AG04450 (cell line): ENCODE measurements at places on chromosomes 5 and 9. TPM values are rescaled to one million over a fixed set of nuclear protein-coding genes. Genes with fewer than 3 reads are reported as not detected.
A peak's percentile ranks its signal among the peaks of the same experiment; 100 is the strongest.

GRCh38 chr9:134026581-134026980, 1.3 kb downstream of the BRD3OS start:
- no peak for DNase-seq

Gene RALGDS
- polyA plus RNA-seq, result 19.1 and 25.4 TPM in 2 replicates

Gene ALDOB
- not detected in 2 replicates for polyA plus RNA-seq

DNA sequence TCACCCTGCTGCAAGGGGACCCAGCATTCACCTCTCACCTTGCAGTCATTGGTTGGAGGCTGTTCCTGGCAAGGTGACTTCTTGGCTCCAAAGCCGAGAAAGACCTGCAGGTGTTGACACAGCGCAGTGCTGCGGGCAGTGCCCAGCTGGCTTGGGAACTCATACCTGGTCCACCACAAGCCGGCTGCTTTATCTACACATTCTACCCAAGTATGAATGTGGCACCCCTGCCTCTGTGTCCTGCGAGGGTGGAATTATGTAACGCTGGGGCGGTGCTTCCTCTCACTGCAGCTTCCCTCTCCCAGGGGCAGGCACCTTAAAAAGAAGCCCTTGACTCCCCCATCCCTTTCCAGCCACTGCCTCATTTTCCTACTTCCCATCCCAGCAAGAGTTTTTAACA, 2.5 kb upstream of the ZMYND19 start:
- no peak for DNase-seq

- DNase-seq, result no peak
Observed at GRCh38 chr5:180816608-180817534, 14.3 kb upstream of the MGAT1 start.

Gene FAM114A2
- polyA plus RNA-seq, result 19.4 and 23.8 TPM in 2 replicates

Gene TMEM171
- polyA plus RNA-seq, result 10.6 and 10.9 TPM in 2 replicates

DNA sequence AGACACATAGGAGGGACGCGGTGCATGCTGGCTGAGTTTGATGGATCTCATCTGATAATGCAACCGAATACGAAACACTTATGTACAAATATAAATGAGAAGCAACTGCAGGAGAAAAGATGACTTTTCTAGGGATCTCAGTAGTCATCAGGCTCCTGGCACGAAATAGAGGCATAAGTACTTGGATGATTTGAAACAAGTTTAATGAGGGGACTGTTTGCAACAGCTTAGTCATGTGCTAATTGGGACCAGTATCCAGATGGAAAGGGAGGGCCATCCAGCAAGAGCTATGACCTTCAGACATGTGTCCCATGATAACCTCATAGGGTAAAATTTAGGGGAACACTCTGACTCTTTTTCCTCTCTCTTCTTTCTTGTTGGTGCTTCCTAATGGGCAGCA, 123.0 kb downstream of the EGFLAM start:
- no peak for DNase-seq

GRCh38 chr9:131697097-131697496, 42.8 kb downstream of the RAPGEF1 start:
- no peak for DNase-seq

DNA sequence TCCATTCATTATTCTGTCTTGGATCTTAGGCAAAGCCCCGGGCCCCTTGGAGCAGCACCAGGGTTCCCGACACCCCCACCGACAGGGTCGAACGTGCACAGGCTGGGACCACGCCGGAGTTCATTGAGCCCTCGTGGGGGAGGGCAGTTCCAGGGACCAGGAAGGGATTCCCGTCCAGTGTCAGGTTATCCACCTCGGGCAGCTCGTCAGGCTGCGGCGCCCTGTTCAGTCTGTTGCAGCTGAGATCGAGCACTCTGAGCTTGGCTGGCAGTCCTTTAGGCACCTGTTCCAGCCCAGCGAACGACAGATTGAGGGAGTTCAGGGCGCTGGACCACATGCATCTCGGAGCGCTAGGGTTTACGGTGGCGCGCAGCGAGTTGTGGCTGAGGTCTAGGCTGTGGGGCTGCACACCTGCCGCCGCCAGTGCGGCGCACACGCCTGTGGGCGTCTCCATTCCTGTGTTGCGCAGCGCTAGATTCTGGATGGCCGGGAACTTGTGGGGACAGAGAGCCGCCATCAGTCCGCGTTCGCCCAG, 1.1 kb downstream of the CD14 start:
- DNase-seq, result no peak

DNA sequence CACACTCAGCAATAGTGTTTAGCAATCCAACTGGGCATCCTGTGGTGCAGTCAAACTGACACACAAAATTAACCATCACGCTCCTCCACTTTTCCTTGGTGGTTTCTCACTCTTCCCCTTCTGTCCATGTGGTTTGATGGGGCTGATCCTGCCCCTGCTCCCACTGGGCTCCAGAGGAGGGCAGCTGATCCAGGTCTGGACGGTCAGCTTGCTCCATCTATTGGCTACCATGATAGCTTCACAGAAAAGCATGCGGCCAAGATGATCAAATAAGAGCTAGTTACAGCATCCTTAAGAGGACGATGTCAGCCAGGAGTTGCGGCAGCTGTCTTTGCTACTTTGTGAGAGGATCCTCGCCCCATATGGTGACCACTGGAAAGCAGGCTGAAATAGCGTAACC, 29.6 kb upstream of the RANBP17 start:
- DNase-seq, result no peak

Gene NPDC1
- polyA plus RNA-seq, result 8.9 and 16.5 TPM in 2 replicates

- no peak for DNase-seq
Observed at GRCh38 chr5:161138751-161139455, 286.9 kb upstream of the ATP10B start.

DNA sequence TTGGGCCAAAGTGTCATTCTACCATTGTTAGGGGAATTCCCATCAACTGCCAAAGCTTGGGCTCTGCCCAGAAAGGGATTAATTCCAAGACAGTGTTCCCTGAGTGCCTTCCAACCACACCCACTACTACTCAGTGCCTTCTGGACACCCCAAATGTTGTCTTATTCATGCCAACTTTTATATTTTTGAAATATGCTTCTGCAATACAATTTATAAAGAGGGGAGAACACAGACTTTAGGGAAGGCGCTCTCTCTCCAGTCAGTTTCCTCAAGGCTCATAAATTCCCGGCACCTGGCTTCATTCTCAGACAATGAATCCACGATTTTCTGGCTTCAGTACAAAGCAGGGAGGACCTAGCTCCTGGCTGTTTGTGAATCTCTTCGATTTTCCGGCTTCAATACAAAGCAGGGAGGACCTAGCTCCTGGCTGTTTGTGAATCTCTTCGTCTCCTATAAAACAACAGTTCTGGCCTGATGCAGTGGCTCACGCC, 120.1 kb upstream of the MYO10 start:
- DNase-seq, result no peak

Gene PPWD1
- polyA plus RNA-seq, result 13.2 and 14.1 TPM in 2 replicates

GRCh38 chr9:12968093-12968492, 193.3 kb downstream of the LURAP1L start:
- DNase-seq, result no peak

Gene FBXW2
- 57.7 and 69.0 TPM in 2 replicates for polyA plus RNA-seq

DNA sequence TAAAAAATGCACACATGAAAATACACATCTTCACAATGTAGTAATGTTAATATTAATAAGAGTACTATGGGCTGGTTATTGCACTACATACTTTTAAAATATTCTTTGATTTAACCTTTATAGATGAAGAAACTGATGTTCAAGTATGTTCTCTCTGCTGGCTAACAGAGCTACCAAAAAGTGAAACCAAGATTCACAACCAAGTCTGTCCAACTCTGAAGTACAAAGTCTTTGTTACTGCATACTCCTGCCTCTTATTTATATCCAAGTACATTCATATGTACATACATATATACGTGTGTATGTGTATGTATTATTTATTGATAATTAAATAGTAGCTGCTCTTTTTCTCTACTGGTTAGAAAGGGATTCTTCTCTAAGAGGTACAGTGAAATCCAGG, 325.6 kb downstream of the BNC2 start:
- no peak for DNase-seq

- DNase-seq, result no peak
Observed at GRCh38 chr9:81559197-81559596, 130.2 kb downstream of the TLE1 start.

DNA sequence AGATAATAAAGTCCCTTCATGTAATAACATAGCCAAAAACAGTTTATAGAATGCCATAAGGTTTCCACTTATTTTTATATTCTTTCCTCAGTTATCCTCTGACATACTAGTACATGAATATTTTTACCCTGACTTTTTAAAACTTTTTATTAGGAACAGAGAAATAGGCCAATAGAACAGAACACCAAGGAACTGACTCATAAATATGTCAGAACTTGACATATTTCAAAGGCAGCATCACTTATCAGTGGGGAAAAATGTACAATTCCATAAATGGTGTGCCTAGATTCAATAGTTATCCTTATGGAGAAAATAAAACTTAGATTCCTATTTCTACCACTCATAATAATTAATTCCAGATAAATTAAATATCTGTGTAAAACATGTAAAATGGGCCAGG, 9.4 kb downstream of the STARD4 start:
- no peak for DNase-seq

GRCh38 chr5:145951071-145951470, 14.7 kb downstream of the SH3RF2 start:
- no peak for DNase-seq

DNA sequence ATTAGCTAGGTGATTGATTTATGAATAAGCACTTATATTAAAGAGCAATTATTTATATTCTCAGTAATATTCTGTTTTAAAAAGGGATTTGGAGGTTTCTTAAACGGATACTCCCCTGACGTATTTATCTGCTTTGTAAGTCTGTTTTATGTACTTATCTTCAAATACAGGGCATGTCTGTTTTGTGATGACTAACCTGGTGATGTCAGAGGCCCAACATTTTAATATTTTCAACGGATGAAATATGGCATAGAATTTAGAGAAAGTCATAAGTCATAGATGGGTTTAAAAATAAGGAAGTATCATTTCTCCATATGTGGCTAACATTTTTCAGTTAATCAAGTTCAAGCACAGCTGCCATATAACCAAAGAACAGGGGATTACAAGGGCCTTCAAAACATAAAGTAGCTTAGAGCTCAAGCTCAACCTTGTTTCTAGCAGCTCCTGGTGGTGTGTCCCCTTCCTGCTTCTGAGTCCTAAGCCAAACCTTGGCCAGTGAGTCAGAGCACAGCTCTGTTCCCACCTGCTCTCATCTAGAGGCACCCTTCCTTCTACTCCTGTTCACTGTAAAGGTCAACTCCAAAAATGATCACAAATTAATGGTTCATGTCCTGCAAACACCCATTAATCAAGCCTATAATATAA, 131.4 kb downstream of the OXCT1 start:
- no peak for DNase-seq

Gene DDX4
- not detected in 2 replicates for polyA plus RNA-seq

DNA sequence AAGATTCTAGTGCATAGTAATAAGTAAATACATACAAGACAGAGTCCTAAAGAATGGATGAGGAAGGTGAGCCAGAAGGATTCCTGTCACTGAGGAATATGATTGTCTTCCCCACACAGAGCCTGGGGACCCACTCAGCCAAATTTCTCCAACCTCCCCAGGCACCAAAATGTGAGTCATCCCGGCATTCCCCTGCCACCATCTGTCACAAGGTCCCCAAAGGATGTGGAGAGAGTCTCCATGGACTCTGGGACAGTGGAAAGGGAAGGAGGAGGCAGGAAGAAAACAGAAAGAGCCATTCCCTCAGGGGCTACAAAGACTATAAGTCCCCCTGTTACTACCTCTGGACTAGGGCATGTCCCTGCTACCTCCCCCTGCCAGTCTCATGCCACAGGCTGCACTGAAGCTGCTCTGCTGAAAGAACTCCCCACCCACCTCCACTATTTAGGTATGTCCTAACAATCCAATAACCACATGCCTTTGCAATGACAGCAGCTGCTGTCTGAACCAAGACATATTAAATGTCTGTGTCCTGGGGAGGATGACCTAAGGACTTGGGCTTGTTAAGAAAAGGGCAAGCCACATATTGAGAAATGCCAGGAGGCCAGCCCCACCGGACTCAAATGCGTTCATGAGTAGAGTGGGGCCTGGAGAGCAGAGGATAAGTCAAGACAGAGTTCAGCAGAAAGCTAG, 10.7 kb upstream of the OR5C1 start:
- DNase-seq, result peak; percentile 68

DNA sequence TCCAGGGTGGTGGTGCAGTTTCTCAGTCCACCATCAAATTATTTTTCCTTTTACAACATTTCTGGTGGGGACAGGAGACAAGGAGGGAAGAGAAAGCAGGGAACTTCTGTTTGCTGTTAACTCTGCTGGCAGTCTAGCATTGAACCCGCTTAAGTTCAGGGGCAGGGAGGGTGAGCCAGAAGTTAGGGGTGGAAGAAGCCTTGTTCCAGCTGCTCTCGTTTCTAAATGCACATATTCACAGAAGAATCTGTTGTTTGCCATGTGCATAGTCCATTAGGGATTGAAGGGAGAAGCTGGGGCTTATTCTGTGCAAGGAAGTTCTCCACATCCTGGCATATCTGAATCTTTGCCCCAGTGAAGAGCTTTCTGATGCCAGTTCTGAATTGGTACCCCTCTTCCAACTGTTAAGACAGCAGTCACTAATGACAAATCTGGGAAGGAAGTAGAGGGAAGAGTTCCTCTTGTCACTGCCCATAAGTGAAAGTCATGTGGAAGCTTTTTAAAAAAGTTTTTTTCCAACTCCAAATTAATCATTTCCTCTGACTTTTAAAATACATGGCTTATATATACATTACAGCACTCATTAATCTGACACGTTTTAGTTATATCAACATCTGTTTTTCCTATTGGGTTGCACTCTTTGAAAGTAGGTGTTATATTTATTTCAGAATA, 32.6 kb upstream of the ACOT12 start:
- no peak for DNase-seq

Gene CYLC2
- polyA plus RNA-seq, result not detected in 2 replicates

Gene SOX30
- 0.05 and 0.09 TPM in 2 replicates for polyA plus RNA-seq

- DNase-seq, result no peak
Observed at GRCh38 chr5:158736150-158736870, 363.4 kb downstream of the EBF1 start.

DNA sequence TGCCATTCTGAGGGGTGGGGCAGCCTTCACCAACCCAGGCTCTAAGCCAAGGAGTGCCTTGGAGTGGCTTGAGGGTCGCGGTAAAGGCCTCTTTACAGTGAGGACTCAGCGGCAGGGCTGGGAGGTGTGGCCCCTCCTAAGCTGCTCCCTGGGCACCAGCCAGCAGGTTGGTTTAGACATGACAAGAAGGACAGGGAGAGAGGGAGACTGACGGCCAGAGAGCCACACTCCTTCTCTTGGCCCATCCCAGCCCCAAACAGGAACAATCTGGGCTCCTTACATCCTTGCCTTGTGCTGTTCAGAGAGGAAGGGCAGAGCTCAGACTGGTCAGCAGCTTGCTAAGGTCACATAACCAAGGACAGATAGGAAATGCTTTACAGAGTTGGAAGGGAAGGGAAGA, 94.5 kb downstream of the LMX1B start:
- no peak for DNase-seq
